Stimulated activated CD4-positive, alpha-beta T cell treated with anti-CD3 and anti-CD28 coated beads, Interleukin-15, amount 100 ng/mL, for 1 hour (primary cell): ENCODE measurements at places on chromosomes 4 and X.

GRCh38 chr4:83074086-83074704, 39.2 kb downstream of the COPS4 start:
- DNase-seq = no peak

- no peak for DNase-seq
Measured at GRCh38 chrX:150845091-150845490, 53.4 kb downstream of the CD99L2 start.

- no peak for DNase-seq
Measured at GRCh38 chrX:79365591-79365990, 1.5 kb downstream of the ITM2A start.

- DNase-seq = no peak
Measured at GRCh38 chr4:158936238-158936637, 166.6 kb upstream of the RAPGEF2 start.

DNA sequence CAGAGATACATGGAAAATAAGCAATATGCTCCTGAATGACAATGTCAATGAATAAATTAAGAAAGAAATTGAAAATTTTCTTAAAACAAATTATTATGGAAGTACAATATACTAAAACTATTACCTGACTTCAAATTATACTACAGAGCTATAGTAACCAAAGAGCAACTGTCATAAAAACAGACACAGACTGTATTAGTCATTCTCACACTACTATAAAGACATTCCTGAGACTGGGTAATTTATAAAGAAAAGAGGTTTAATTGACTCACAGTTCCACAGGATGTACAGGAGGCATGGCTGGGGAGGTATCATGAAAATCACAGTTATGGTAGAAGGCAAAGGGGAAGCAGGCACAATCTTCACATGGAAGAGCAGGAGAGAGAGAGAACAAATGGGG, 60.0 kb upstream of the CYSLTR1 start:
- DNase-seq = no peak

DNA sequence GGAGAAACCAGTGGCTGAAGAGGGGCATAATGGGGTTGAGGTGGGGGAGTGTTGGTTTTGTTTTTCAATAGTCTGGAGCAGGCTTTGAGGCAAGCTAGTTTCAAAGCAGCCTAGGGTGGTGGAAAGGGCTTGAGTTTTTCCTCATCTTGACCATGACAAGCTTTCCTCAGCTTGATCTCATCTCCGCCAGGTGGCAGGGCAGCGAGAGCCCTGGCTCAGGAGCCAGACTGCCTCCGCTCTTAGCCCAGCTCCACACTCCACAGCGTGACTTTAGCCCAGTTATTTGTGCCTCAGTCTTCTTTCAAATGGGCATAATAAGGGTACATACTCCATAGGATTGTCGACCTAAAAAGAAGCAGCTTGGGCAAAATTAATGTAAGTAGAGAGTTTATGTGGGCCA, 29.9 kb upstream of the SOWAHD start:
- DNase-seq = no peak

DNA sequence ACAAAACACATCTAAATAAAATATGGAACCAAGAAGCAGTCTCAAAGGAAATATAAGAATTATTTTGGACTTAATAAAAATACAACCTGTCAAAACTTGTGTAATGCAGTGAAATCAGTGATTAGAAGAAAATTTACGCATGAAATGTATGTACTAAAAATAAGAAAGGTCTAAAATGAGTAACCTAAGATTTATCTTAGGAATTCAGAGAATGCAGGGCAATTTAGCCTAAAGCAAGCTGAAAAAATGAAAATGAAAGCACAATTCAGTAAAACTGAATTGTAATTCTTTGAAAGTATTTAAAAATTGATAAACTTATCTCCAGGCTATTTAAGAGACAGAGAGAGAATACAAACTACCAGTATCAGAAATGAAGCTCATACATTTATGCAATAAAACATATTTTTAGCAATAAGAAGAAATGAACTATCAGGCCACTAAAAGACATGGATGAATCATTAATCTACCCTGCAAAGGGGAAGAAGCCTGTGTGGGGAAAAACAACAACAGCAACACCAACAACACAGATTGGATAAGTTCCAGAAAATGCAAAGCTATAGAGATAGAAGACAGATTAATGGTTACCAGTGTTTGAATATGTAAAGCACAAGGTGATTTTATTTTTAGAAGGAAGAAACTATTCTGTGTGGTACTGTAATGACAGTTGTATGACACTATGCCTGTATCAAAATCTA, 442.0 kb upstream of the ADGRL3 start:
- no peak for DNase-seq

DNA sequence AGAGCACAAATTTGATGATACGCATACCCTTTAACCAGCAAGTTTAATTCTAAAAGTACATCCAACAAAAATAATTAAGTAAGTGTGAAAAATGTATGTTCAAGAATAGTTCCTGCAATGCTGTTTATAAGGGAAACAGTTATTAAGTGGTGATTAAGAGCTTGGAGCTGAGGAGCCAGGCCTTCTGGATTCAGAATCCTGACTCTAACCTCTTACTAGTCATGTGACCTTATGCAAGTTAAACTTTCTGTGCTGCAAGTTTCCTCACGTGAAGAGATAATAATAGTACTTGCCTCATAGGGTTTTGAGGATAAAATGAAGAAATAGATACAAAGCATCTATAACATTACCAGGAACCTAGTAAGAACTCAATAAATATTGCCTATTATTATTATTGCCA, 77.7 kb downstream of the FAM13A start:
- no peak for DNase-seq

DNA sequence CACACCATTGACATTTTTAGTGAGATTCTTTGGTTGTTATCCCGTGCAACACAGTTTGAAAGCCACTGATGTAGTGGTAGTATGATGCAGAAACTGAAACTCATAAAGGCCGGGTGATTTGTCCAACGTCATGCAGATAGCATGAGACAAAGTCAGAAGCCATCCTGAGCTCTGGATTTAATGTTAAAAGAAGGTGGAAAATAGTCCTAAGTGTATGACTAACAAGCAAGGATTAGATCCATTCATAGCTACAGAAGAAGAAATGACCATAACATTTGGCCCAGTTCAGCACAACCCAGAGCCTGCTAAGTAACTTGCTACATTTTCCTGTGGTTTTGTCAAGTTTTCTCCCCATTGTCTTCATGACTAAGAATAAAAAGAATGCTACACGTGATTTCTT, 142.4 kb downstream of the AMELX start:
- no peak for DNase-seq

DNA sequence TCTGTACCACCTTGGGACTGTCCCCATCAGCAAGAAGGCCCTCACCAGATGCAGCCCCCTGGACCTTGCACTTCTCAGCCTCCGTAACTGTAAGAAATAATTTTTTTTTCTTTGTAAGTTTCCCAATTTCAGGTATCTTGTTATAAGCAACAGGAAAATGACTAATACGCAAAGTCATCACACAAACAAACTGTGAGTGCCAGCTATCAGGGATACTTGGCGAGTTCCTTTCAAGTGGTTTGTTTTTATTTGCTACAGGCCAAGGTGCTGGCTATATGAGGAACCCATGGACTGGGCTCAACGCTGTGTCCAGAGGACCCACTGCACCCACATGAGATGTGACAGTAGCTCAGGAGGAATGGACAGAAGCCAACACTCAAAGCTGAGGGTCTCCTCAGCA, 11.5 kb upstream of the GPM6B start:
- DNase-seq = no peak

DNA sequence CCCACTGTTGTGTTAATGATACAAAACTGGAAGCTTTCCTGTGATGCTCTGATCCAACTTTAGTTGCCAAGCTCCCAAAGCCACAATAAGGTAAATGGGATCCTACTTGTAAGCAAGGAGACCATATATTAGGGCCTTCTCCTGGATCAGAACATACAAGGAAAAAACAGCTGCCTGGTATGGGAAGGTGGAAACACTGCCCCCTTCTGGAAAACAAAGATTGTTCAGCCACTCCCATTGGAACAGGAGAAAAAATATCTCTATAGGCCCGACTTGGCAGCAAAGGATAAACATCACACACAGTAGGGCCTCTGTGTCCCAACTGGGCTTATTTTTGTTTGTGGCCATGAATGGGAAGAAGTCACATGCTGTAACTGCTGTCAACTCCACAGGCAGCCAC, 166.5 kb downstream of the TBX22 start:
- DNase-seq = no peak

DNA sequence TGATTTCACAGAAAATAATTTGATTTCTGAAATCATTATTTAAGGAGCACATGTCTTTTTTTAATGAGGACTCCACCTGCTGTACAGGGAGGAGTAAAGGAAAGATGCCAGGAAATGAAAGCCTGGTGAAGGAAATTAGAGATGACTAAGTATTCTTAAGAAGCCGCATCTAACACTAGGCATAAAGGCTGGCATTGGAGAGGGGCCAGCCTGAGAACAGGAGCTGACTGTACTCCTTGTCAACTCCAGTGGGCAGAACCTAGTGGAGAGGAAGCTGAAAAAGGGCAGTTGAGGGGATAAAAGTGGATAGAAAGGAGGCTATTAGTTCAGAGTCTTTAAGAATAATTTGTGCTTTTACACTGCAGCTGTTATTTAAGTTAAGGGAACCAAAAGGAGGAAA, 393.0 kb downstream of the PPP1R2C start:
- no peak for DNase-seq

DNA sequence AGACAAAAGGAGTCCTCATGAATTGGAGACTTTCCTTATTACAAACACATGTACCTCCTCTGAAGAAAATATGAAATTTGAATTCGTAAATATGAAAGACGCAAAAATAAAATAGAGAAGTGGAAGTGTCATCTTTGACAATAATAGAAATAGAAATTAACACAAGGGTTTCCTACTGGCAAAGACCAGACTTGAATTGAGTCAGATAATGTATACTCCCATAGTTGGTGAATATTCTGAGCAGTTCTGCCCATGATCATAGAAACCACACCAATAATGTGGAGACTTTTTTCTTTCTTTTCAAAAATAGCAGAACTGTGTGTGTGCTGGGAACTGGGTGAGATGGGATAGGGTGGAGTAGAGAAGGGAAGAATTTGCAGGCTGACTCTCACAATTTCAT, 277.7 kb upstream of the TET2 start:
- no peak for DNase-seq

GRCh38 chr4:75939890-75940691, 722 bp downstream of the NAAA start:
- DNase-seq = peak; percentile 63

GRCh38 chr4:145808021-145808650, 128.2 kb downstream of the C4orf51 start:
- DNase-seq = no peak

DNA sequence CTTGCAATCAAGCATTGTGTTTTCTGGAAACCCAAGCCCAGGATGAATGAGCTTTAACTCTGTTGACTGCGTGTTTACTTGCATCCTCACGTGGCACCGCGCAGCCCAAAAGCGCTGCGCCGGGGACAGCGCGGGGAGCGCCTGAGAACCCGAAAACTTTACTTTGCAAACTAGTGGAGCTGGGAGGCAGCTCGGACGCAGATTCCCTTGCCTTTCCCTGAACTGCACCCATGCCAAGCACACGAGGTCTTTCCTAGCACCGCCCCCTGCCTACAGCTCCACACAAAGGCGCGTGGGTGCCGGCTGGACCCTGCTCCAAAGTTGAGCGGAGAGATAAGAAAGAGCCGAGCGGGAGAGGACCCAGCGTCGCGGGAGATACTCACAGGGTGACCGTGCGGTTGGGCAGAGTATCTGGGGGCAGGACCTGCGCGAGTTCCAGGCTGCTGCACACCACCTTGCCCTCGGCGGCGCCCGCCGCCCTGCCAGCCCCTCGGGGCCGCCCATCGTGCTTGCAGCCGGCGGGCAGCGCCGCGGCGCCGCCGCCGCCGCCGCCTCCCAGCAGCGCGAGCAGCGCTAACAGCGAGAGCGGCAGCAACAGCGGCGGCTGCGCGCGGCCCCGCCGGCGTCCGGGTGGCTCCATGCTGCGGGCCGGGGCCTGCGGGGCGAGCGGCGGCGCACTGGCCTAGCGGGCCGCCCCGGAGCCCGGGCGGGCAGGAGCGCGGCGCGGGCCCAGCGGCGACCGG, 550 bp downstream of the ADGRA3 start:
- no peak for DNase-seq

DNA sequence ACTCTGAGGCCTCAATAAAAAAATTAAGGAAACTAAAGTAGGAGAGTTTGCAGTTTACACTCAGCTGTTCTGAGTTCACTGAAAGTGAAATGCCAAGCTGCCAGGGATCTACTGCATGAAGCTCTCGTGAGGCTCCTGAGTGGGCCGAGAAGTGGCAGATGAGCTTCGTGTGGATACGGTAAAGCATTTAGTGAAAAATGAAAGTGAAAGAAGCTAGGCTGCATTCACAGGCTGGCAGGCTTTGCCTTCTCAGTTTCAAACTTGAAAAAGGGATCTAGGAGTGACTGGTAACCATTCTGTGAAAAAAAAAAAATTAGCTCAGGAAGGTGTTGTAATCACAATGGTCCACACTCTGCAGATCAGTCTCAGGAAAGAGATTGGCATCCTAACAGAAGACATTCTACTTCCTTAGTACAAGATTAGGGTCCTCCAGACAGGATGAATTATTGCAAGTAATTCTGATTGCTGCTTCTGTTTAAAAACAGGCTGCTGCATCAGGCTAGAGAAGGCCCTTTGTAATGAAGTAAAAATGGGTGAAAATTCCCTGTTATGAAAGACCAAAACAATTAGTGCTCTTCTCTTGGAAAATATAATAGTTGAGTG, 679.9 kb downstream of the RPA4 start:
- DNase-seq = peak; percentile 1

GRCh38 chrX:129934461-129934860, 28.5 kb downstream of the UTP14A start:
- DNase-seq = no peak

DNA sequence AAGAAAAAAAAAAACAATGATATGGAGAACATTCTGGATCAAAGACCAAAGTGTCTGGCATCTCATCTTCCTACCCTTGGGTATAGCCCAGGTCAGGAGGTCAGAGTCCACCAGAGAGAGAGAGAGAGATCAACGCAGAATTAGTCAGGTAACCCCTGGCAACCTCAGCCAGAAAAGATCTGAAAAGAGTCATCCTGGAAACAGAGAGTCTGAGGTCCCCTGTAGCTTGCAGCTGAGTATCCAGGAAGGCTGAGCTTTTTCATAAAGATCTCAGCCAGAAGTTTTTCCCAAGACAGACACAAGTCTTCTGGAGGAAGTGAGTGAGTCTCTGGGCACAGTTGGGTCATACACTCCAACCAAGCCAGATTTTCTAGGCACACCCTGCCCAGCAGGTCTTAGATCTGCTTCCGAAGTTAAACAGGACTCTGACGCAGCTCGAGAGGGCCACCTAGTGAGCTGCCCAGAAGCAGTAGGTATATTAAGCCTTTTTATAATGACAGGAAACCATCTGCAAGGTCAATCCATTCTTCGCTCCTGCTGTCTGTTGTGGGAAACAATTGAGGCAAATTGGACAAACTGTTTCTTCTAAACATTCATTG, 35.7 kb downstream of the ACE2 start:
- DNase-seq = no peak

- no peak for DNase-seq
Measured at GRCh38 chrX:19204636-19205035, 82.4 kb upstream of the ADGRG2 start.

- DNase-seq = no peak
Measured at GRCh38 chr4:57220734-57221133, 110.5 kb upstream of the IGFBP7 start.
